ENCODE measurements at places on chromosomes 3 and 15.

DNA sequence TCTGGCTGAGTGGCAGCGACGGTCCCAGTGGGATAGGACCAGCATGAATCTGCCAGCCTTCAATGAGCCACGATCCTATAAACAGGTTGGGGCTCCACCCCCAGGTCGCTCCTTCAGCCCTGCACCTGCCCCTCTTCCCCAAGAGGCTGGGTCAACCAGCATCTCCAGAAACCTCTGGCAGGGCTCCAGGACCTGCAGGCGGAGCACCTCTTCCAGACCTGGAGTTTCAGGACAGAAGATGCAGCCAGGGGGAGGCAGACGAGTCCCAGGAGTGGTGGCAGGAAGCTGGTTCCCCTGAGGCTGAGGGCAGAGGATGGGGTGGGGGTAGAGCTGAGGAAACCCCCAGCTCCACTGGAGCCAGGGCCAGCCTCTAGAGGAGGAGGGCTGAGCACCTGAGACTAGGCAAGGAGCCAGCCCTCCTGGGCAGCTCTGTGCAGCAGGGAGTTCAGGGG lies at the start of gene PLA2G4D:
Gene PLA2G4D, minus strand, starts transcription at position 51 of the 452 bp plus-strand sequence. CDS start 103 bp downstream, outside the sequence.
- no peak for DNase-seq

- no peak for DNase-seq
Observed at GRCh38 chr3:77096966-77097890, 57.3 kb downstream of the ROBO2 start.

DNA sequence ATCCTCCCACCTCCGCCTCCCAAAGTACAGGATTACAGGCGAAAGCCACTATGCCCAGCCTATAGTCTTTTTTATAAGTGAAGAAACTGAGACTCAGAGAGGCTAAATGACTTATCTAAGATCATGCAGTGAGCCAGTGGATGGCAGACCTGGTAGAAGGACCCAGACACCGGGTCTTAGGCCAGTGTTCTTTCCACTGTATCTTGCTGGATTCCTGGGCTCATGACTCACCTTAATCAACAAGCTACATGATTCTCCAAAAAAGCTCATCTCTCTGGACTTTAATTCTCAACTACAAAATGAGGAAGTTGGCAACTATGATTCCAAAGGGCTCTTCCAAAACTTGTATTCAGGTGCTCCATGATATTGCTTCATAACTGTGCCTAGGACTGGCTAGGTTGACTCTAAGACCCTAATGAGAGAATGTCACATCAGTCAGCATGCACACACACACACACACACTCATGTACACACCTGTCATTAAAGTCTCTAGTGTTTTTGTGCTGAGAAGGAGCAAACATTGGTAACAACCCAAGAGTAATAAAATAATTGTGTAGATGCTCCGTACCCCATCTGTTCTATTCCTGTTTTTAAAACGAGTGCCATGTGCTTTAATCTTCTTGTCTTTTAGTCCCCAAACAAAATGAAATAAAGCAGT lies 89.7 kb upstream of the SLC4A7 start:
- no peak for DNase-seq

DNA sequence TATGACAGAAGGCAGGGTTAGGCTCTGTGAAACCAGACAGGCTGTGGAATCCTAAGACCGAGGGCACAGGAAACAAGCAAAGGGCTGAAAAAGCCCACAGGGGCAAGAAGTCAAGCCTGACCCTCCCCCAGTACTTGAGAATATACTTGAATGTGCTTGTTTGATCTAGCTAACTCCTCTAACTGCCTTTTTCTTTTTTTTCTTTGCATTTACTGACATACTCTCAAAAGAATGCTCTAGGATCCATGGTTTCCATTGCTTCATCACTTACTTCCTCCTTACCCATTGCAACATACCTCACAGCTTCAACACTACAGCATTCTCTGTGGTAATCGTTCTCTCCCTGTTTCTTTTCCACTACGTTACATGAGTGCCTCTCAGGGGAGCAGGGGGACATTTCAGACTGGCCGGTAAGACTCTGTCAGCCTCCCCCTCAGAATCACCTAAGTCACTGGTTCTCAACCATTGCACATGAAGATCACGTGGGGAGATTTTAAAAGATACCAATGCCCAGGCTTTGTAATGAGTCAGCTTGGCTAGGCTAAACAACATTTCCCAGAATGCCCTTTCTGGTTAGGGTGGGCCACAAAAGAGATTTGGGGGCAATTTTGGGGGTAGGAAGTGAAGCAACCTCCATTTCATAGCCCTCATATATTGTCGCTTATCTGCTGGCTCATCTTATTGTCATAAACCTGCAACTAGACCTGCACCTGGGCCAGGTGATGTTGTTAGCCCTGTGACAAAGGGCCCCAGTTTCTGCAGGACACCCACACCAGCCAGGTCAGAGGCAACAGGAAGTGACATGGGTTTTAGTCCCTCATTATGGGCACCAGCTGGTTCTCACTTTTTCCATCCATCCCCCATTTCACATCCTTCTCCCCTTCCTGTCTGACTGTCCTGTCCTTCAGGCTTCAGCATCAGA lies 24.6 kb upstream of the RSL24D1 start:
- DNase-seq, result no peak

GRCh38 chr3:20604659-20605058 lies 418.7 kb upstream of the SGO1 start:
- no peak for DNase-seq

GRCh38 chr3:50150863-50151686 lies 4.0 kb upstream of the SEMA3F start:
- DNase-seq, result peak; percentile 84

- no peak for DNase-seq
Observed at GRCh38 chr3:20890111-20890519, 704.1 kb upstream of the SGO1 start.

DNA sequence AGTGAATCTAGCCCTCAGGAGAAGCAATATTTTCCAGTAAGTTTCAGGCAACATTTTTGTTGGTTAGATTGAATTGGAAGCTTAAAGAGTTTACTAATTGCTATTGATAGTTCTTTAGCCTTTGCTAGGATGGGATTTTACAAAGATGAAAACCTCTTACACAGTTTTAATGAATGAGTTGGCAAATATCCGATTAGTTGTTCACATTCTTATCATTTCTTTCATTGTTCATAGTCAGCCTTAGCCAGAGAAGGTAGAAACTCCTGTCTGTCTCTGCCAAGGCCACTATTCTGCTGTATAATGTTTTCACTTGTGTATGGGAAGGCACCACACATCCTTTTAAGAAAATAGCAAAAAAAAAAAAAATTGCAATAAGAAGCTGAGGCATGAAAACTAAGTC lies 222.0 kb upstream of the MANF start:
- DNase-seq, result no peak

DNA sequence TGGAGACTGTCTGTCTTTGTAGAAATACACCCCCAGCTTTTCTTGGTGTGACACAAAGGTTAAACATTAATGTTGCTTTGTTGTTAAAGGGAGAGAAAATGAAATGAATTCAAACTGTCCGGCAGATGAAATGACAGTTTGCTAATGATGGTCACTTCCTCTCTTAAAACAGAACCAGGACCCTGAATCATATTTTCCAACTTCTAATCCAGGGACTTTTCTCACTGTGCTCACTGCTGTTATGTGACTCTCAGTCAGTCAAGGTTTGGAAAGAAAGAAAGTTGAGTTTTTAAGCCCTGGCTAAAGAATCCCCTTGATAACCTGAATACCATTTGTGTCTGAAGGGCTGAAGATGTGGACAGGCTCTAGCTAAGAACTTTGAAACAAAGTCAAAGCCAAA lies 215.8 kb downstream of the AGBL1 start:
- no peak for DNase-seq

GRCh38 chr3:196406811-196407470 lies 25.3 kb downstream of the UBXN7 start:
- DNase-seq, result no peak

DNA sequence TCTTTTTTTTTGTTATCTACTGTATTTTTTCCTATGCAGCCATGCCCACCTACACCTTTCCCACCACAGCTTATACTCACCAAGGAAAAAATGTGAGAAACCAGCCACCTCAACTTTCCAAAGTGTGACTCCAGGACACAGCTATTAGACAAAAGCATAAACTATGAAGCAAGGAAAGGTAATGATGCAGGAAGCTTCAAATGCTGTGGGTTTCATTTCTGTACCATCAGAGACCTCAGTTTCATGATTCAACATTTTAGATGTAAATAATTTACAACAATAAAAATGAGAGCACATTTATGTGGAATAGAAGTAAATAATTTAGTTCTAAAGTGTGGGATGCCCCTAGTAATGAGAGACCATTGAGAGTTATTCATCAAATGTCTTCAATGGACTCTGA lies 115.1 kb downstream of the CDIN1 start:
- DNase-seq, result no peak

GRCh38 chr3:100637197-100637631 lies 27.8 kb downstream of the ADGRG7 start:
- no peak for DNase-seq

DNA sequence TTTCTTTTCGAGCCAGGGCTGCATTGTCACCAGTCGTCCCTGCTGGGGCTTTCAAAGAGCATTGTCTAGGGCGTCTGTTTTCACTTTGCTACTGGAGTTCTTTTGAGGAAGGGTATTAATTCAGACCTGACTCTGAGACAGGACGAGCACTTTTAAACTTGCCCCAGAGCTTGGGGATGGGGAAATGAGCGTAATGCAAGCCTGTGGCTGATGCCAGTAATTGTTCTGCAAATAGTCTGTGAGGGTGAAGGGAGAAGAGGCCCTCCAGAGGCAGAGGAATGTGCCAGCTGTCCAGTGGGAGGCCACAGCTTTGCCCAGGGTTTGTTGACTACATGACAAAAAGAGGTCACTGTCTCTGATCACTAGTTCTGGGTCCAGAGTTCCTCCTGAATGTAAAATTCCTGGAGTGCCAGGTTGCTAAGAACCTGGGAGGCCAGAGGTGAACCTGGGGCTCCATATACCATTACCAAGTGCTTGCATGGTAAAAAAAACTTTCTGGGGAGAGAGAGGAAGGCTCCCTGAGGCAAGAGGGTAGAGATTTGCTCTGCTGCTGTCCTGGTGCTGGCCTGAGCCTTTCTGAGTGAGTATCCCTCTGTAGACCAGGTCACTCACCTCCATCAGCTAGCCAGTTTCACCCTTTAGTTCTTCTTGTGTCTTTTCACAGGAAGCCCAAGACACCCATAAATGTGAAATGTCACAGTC lies 14.8 kb downstream of the EEFSEC start:
- DNase-seq, result no peak

- no peak for DNase-seq
Observed at GRCh38 chr3:109109574-109109973, 8.4 kb downstream of the MORC1 start.
